ENCODE measurements at places on chromosomes 7 and 10.

- no peak for DNase-seq
Measured at GRCh38 chr10:130635528-130635927, 499.3 kb downstream of the GLRX3 start.

DNA sequence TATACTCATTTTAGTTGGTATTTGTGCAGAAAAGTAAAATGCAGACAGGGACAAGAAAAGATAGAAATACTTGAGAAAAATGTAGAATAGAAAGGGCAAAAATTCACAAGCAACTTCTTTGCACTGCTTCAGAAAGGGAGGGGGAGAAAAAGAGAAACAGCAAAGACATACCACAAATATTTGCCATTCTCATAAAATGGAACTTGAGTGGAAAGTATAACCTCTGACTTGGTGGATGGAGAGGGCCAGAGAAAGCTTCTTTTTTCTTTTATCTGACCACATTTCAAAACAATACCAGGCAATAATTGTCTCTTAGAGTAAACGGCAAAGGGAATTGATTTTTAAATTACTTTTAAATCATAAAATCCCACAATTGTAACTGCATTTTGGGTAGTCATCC lies 35.8 kb upstream of the TRUB1 start:
- no peak for DNase-seq

DNA sequence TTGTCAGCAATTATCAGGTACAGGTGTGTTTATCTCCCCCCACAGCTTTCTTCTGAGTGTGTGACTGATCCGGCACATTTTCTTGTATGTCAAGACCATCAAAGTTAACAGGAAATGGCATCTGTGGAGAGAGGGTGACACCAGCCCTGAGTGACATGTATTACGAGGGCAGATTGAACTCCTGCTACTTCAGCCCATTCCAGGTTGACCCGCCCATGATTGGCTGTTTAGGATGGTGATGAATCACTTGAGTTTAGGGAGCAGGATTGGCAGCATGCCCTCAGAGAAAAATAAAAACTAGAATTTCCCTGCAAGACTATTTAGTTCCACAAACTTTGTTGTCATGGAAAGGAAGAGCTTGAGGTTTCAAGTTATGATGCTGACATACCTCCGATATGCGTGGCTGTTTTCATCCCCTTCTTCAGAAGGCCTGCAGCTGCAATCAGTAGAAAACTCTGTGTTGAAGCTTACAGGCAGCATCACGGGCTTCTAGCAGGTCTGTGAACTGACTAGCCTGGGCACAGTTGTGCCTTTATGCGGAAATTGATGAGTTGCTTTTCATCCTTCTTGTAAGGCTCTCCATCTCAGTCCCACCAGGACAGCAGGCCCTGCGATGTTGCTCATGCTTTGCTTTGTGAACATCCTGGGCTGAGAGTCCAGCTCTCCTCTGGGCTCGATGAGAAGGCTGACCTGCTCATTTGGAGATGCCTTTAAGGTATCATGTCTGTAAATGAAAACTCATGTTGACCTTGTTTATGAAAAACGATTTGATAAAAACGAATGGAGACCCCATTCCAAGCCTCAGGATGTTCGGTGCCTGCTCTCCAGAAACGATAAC lies 8.0 kb upstream of the CELF2 start:
- no peak for DNase-seq

GRCh38 chr7:107234436-107234835 lies 65.6 kb downstream of the HBP1 start:
- DNase-seq = no peak

- DNase-seq = no peak
Measured at GRCh38 chr7:47661051-47661714, 79.3 kb upstream of the TNS3 start.

DNA sequence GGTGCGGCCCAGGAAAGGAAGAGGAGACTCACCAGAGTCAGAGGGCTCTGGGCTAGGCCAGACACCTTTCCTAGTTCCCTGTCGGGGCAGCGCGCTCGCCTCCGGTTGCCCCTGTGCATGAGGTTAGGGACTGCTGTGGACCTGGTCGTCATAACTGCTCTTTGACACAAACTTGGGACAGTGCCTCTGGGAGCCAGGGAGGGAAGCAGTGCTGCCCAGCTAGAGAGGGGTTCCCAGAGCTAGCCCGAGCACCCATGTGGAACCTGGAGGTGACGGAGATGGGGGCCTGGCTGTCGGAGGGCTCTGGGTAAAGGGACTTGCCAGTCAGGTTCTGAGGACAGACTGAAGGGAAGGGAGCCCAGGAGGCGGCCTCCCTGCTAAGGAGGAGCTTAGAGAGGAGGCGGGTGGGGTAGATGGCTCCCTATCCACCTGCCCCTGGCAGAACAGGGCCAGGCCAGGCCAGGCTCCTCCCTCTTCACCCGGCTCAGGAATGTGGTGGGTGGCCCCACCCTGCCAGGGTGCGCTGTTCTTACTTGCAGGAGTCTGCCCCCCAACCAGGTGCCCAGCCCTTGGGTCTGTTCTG lies 29.7 kb downstream of the AGAP3 start:
- no peak for DNase-seq

DNA sequence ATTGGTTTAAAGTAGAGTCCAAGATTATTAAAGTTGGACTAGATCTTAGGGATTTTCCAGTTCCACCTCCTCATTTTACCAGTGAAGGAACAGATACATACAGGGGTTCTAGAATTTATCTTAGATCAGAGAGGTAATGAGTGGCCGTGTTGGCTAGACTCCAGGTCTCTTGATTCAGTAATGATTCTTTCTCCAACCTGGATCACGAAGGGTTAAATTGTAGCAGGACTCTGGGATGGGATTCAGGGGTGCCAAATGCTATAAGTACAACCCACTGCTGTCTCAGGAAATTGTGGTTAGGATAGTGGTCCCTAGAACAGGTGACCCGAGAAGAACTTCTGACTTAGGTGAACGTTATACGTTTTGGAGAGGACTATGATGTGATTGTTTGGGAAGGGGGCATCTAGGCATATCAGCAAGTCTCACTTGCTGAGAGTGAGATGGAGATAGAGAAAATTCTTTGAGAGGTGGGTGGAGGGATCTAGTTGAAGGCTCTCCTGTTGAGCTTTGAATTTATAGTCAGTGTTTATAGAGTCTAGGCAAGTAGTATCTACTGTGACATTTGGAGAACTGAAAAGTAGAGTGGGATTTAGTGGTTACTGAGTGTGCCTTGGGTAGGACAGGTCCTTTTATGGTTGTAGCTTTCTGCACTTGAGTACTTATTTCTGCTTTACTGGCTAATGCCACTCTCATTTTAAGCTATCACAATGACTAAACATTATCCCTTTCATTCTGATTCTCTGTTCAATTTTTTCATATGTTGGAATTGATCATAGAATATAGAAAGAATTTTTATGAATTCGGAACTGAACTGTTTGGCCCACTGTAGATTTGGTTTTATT lies 58.3 kb downstream of the ST7 start:
- DNase-seq = no peak

GRCh38 chr7:155375337-155376277 lies 77.9 kb downstream of the INSIG1 start:
- peak; percentile 13 for DNase-seq

DNA sequence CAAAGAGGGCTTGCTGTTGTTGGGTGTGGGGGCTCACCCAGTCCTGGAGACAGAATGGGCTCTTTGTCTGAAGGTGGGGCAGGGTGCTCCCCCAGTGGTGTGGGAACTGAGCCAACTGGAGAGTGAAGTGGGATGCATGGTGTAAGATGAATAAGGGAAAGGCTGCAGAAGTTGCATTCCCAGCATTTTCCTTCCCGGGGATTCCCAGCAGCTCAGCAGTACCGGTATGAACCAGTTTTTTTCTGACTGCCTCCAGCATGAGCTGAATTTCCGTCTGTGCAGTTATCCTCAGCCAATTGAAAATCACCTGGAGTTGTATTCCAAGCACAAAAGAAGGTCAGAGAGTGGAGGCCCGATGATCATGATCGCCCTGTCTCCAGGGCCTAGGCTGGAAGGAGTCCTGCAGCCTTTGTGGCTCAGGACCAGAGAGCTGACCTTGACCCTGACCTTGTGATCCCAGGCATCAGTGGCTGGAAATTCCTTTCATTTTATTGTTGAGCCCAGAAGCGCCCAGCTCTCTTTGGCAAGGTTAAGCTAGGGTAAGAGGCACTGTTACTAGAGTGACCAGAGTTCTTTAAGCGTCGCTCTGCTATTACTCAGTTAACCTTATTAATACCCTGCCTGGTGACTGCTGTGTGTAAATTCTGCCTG lies 33.4 kb downstream of the OGDH start:
- no peak for DNase-seq

Data from AML-193 (cell line).